Esophagus muscularis mucosa (tissue), 4 donors: ENCODE measurements at places on chromosomes 5 and 9.

DNA sequence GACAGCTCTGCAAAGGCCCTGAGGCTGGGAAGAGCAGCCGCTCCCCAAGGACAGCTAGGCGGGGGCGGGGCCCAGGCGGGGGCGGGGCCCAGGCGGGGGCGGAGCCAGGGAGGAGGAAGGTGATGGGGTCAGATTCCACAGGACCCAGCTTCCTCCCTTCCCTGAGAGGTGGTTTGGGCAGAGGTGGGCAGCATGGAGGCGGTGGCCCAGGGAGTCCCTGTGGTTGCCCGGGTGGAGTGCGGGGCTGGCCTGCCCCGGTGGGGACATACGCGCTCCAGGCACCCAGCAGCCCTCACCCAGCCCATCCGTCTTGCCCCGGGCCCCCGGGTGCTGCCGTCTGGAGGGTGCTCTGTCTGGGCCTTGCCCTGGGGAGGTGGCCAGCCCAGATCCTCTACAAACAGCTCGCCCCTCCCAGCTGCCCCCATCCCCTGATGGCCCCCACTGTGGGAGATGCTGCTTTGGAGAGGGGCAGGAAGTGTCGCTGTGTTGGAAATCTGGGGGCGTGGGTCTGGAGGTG, 11.0 kb upstream of the RNU6ATAC start:
- no peak for DNase-seq

DNA sequence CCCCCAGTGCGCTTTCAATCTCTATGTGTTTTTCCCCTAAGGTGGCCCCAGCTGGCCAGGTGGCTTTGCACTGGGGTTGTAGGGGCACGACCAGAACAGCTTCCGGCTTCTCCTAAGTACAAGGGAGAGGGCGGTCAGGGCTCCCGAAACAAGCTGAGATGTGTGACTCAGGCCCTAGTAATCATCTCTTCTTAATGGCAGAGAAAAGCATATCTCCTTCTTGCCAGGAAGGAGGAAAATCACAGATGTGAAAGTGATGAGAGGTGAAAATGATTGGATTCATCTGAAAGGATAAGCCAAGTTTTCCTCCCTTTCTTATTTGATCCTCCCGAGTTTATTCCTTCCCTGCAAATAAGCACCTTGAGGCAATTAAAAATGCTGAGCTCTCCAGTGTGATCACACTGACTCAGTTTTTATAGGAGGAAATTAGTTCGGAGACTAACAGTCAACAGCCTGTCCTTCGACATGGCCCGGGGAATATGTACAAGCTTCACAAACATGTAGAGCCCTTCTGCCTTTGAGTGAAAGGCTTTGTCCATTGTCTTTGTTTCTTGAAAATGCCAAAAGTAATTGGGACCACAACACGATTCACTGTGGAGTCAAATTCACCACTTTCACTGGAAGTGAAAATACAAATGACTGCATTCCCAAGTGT, 514.8 kb downstream of the PSAT1 start:
- DNase-seq, result no peak

DNA sequence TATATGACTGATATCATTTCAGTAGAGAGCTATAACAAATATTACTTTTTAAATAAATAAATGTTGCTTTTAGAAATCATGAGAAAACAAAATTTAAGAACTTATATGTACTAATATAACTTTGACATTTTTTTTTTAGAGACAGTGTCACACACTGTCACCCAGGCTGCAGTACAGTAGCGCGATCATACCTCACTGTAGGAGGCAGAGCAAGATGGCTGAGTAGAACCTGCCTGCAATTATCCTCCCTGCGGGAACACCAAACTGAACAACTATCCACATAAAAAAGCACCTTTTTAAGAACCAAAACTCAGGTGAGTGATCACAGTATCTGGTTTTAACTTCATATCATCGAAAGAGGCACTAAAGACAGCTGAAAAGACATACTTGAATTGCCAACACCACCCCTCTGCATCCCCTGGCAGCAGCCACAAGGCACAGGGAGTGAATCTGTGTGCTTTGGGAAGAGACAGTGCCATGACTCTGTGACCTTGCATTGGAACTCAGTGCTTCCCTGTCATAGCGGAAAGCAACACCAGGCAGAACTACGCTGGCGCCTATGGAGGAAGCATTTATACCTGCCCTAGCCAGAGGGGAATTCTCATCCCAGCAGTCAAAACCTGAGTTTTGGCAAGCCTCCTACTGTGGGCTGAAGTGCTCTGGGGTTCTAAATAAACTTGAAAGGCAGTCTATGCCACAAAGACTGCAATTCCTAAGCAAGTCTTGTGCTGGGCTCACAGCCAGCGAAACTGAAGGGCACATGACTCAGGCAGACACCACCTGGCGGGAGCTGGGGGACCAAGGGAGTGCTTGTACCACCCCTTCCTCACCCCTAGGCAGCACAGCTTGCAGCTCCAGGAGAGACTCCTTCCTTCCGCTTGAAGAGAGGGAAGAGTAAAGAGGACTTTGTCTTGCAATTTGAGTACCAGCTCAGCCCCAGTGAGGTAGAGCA, 142.7 kb downstream of the FBXL17 start:
- no peak for DNase-seq

DNA sequence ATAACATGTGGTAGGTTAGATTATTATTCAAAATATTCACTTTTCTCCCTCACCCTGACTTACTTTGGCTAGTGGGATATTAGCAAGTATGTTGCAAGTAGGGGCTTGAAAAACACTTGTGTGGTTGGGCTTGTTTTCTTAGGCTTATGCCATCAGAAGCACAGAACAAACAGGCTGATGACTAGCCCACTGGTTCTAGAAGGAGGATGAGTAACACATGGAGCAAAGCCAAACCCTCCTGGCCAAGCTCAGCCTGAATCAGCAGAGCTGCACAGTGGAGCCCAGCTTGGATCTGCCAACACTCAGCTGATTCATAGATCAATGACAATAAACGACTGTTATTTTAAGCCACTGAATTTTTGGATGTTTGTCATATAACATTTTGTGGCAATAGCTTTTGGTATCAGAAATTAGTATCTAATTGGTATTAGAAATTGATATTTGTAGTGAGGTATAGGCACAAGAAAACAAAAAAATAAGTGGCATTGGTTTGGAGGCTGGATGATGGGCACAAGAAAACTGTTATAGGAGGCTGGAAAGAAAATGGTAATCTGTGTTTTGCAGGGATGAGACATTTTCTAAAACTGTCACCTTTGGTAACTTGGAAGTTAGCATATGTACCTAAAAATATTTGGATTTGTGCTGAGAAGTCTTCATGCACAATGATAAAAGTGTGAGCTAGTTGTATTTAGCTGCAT, 46.1 kb upstream of the ZBED3 start:
- no peak for DNase-seq

DNA sequence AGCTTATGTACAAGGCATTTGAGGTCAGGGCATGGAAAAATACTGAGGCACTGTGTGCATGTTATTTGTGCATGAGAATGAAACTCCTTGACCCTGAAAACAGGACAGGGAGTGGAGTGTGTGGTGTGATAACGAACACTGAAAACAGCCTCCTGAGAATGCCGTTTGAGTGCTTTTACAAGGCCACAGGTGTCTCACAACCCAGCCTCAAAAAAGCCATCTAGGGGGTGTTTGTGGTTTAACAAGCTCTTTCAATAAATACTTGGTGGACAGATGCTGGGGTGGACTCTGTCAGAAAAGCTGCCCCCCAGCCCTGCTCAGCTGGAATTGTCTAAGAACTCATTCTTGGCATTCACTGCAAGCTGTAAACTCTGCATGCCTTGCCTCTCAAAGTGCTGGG, 94.0 kb upstream of the SLC25A48 start:
- DNase-seq, result peak; percentile 82

DNA sequence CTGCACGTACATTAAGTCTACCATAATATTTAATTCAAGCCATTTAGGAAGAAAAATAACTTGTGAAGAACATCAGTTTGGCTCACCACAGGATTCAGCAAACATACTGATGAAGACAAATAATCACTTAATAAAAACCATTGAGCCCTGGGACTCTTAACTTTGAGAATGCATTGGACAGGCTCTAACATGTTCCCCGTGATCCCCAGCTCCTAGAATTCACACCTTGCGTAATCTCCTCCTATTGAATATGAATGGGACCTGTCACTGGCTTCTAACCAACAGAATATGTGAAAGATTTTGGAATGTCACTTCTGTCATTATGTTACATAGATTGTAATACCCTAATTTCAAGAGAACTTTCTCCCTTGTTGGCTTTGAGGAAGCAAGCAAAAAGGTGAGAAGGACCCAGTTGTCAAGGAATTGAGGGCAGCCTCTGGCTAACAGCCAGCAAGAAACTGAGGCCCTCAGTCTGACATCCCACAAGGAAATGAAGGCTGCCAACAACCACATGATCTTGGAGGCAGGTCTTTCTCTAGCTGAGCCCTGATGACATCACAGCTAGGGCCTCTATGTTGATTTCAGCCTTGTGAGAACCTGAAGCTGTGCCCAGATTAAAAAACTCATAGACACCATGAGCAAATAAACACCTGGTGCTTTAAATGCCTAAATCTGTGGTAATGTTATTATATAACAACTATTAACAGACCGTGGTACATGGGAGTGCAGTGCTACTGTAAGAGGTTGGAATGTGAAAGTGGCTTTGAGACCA, 433.2 kb downstream of the SEMA5A start:
- no peak for DNase-seq

GRCh38 chr5:153767221-153768188, 271.2 kb downstream of the FAM114A2 start:
- peak; percentile 91 for DNase-seq

GRCh38 chr9:92965061-92965758, 17.9 kb downstream of the FGD3 start:
- no peak for DNase-seq

DNA sequence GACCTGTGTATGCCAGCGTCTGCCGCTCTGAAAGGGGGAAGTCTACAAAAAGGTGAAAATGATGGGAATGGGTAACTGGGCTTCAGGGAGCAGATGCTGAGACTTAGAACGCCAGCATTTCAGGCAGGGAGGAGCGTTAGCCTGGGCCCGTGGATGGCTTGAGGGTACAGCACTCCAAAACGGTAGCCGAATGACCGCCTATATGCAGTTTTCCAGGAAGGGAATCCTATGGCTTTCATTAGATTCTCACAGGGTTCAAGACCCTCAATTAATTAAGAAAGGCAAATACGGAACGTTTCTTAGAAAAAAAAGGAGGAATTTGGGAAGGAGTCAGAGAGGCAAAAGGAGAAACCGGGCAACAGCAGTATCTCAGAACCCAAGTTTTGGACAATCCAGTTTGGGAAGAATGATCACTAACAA, 639 bp downstream of the AMACR start:
- no peak for DNase-seq

DNA sequence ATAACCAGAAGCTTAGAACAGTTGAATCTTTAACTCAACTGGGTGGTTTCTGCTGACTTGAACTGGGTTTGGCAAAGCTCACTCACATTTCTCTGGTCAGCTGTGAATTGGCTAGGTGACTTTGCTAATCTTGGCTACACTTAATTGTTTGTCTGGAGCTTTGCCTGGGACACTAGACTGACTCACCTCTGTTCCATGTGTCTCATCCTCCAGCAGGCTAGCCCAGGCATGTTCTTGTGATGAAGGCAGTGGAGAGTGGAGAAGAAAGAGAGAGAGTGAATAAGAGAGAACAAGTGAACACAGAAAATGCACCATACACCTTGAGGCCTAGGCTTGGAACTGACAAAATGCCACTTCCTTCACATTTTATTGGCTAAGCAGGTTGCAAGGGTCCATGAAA, 32.6 kb downstream of the SPATA31D1 start:
- no peak for DNase-seq

DNA sequence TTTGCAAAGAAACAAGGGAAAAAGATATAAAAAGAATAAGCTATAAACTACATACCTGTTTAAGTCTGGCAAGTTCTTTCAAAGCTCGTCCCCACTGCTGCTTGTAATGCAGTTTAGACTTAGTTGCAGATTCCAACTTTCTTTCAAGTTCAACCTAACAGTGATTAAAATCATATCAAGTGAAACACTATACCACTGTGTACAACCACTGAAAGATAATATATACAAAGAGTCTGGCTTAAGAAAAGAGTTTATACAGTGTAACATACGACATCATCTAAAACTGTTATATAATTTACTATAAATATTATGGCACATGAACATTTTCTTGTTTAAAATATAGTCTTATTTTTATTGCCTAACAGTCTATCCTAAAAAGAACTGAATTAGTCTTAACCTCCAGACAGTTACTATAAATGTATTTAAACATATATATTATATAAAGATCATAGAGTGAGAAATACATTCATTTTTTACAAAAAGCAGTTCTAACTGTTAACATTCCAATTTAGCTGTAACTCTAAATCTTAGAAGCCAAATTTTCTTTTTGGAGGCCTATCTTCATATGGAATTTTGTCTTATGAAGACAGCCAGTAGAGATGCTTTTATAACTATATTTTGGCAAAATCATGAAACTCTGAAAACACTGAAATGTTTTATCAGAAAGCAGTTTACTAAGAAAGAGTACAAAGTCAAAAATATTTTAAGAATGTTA, 58.6 kb downstream of the CEP120 start:
- no peak for DNase-seq

DNA sequence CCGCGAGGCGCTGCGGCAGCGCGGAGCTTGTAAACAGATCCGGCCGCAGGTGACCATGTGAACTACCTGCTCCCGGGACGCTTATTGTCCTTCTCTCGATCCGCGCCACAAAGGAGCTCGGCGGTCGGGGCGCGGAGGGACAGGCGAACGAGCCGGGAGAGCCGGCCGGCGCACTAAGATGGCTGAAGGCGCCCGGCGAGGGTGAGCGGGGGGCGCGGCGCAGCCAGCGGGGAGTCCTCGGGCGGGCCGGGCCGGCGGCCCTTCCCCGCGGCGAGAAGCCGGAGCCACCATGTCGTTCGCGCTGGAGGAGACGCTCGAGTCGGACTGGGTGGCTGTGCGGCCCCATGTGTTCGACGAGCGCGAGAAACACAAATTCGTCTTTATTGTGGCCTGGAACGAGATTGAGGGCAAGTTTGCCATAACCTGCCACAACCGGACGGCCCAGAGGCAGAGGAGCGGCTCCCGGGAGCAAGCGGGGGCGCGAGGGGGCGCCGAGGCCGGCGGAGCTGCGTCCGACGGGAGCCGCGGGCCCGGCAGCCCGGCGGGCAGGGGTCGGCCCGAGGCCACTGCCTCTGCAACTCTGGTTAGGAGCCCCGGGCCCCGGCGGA, 535 bp downstream of the JMY start:
- no peak for DNase-seq

DNA sequence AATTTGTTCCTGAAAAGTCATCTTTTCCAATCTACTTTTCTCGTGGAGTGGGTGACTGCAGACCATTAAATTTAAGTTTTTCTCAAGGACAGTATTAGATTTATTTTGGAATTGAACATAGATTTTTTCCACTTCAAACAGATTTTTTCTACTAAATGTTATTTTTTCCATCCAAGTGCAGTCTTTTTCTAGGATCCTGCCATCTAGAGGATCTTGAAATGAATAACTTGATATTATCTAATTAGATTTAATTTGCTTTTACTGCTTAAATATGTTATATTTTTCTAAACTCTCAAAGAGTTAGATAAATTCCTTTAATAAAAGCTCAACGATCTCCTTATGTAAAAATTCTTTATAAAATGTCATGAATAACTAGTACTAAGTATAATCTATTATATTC, 136.9 kb upstream of the PRR16 start:
- DNase-seq, result no peak

- DNase-seq, result no peak
Measured at GRCh38 chr9:134935056-134935640, 17.4 kb upstream of the FCN1 start.

- DNase-seq, result no peak
Measured at GRCh38 chr9:96603305-96604003, 16.2 kb downstream of the CDC14B start.

GRCh38 chr5:76859591-76860247, 9.9 kb downstream of the S100Z start:
- DNase-seq, result no peak

- DNase-seq, result no peak
Measured at GRCh38 chr5:137097203-137097602, 401.9 kb downstream of the SPOCK1 start.

- DNase-seq, result no peak
Measured at GRCh38 chr9:127392166-127392565, 4.8 kb upstream of the SLC2A8 start.
